BJ (cell line): ENCODE measurements at places on chromosomes 5 and 9.

GRCh38 chr5:35230038-35230611 is at the start of gene PRLR:
PRLR (minus strand) TSS chr5:35230487; CDS start chr5:35089620, 140,867 bp downstream.
- peak; percentile 26 for DNase-seq

DNA sequence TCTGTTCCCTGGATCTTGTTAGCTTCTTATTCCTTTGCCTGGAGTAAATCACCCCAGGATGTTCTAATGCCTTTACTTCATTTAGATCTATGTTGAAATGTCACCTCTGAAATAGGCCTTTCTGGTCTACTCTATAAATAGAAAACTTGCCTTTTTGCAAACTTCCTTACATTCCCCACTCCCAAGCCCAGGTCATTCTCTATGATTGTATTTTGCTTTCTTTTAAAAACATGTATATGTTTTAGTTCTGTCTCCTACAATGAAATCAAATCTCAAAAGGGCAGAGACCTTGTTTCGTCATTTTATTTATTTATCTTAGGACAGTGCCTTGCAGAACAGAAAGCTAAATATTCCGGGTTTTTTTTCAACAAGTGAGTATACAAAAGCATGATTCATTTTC is 1657.7 kb upstream of the C9orf72 start:
- no peak for DNase-seq

DNA sequence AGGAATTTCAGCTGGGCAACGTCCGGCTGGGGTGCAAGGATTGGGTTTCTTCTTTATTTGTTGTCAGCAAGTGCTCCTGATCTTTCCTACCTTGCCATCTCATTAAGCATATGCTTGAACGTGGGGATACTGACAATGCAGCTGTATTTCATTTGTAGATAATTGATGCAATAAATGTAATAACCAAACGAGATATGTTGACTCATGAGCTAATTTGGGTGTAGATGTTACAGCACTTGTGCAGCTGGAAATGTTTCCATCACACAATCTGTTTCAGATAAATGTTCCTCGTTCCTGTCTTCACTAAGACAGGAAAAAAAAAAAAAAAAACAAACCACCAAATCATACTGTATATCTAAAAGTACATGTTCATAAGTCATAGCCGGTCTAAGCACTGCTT is 123.8 kb downstream of the DMRT2 start:
- DNase-seq, result peak; percentile 25

GRCh38 chr9:100505564-100506159 is 32.7 kb downstream of the TMEFF1 start:
- DNase-seq, result no peak

- DNase-seq, result no peak
These were observed 28.4 kb downstream of the EHMT1 start for GRCh38 chr9:137647096-137647714.

- no peak for DNase-seq
These were observed 24.1 kb downstream of the TSPAN17 start for GRCh38 chr5:176671399-176671798.

GRCh38 chr5:97529354-97529985 is 346.4 kb upstream of the RIOK2 start:
- DNase-seq, result no peak

- DNase-seq, result no peak
These were observed 12.9 kb upstream of the WDR38 start for GRCh38 chr9:124840300-124840833.

DNA sequence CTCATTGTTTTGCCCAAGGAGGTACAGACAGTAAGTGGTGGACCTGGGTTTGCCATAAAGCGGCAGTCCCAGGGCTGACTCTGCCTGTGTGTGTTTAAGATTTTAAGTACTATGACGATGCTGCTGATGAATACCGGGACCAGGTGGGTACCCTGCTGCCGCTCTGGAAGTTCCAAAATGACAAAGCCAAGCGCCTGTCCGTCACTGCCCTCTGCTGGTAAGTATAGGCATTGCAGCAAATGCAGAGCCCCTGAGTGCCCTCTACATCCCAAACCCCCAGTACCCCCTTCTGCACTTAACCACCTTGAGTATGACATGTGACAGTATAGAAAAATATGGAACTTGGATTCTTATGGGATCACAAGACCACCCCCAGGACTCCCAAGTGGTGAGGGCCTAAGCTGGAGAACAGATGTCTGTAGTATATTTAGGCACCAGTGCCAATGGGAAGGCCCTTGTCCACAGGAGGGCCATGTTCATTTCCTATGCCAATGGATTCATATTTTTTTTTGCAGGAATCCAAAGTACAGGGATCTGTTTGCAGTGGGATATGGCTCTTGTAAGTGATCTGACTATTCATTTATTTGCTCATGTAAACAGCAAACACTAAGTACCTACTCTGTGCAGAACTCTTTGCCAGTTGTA is 22.0 kb downstream of the ENHO start:
- no peak for DNase-seq

- no peak for DNase-seq
These were observed 30.6 kb upstream of the MVB12B start for GRCh38 chr9:126295936-126296600.

GRCh38 chr5:79687889-79688288 is 1.7 kb upstream of the CMYA5 start:
- DNase-seq, result no peak

DNA sequence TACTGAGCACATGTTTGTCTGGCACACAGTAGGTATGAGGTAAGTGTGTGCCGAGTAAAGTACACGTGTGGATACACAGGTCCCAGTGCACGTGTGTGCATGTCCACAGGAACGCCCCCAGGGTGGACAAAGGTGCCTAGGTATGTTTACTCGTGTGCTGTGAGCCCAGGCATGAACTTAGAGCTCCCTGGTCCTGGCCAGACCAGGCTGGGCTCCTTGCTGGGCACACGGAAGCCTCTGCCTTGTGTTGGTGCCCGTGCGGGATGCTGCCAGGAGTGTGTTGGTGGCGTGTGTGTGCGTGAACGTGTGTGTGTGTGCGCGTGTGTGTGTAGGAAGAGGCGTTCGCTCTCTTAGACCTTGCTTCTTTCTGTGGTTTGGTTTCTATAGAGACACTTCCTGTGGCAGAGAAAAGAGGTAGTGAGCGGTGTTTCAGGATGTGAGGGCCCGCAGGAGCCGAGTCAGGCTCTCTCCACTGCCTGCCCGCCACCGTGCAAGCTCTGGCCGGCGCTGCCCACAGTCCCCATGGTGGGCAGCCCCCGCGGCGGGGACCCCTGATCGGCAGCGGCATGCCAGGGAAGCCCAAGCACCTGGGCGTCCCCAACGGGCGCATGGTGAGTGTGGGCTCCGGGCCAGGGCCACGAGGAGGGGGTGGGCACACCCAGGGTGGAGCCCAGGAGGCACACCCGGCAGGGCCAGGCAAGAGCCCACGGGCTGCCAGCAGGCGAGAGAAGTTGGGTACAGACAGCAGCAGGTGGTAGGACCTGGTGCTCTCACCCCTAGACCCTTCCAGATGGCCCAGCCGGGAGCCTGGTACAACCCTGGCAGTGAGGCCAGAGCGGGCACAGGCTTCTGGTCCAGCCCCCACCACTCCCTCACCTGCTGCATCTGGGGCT is at the start of gene RGS14:
Gene RGS14 (plus strand): TSS at position 466 of the 893 bp plus-strand sequence. CDS start 101 bp downstream, at position 567.
- no peak for DNase-seq

DNA sequence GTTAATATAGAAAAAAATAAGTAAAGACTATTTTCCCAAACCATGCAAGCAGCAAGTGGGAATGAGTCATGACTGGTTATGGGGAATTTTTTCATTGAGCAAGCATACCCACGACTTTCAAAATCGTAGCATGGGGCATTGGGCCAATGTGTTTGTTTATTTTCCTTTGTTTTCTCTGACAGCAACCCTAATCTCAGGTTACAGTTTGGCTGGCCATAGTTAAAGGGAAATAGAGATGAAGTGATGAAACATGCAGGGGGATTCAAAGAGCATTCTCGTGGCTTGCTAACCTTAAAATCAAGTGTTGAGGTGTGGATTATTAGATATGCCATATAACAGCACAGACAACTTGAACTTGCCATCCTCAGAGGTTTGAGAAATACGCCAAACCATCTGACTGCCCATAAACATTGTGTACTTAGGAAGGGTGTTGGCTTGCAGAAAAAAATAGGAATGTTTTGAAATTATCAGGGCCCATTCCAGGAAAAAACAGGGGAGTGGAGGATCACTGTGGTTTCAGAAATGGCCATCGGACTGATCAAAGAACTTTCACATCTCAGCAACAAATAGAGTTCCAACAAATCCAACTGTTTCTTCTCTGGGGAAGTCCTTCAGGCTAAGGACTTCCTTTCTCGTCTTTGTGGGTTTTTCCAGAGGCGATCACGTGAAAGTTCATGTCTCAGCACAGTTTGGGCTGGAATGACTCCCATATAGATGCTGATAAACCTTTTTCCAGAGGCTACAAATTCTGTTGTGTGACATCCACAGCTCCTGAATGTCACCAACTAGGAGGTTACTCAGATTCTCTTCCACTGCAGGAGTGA is 259.1 kb downstream of the SYK start:
- DNase-seq, result peak; percentile 98

DNA sequence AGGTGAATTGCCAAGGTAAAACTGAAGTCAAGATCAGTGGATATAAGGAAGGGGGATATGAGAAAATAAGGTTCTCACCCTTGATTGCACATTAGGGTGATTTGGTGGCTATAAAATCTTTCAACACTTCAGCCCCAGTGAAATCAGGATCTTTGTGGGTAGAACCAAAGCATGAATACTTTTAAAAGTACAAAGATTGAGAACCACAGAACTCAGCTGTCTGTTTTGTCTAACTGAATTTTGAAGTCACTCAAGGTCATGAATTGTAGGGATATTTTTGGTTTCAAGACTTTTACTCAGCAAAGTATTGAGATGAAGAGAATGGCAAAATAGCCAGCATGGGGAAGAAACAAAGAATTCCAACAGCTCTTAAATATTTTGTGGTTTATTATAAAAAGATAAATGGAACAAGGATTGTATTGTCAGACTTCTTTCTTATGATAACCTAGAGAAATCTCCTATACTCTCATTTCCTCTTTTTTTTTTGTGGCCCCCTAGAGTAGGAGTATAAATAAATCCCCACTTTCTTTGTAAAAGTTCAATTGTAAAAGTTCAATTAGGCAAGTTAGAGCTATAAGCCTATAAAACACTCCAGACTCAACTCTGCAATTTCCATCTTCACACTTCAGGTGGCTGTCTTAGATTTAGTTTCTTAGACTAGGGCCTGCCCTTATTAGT is 272.9 kb downstream of the PDE4D start:
- no peak for DNase-seq

DNA sequence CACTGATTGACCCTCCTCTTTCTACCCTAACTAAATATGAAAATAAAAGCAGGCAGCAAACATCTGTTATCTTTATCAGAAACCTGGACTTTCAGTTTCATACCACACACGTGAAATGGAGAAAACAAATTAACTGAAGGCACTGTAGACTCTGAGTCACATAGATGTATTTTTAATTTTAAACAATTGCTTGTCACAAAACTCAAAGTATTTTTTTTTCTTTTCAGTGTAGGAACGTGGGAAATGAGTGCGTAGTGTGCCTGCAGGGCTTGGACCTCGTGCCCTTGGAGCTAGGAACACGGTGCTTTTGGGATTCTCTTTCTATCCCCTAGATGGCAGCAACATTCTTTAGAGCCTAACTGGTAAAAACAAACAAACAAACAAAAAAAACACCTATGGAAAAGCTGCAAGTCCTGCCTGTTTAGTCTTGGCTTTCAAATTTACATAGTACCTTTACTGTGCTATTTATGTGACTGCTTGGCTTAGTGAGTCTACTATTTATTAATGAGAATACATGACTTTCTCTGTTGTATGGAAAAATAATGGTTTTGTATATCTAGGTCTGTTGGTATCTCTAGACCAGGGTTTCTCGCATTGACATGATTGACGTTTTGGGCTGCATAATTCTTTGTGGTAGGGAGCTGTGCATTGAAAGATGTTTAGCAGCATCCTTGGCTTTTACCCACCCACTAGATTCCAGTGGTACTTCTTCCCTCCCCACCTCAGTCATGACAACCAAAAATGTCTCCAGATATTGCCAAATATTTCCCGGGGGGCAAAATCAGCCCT is 16.8 kb upstream of the ACTBL2 start:
- no peak for DNase-seq

- no peak for DNase-seq
These were observed 28.1 kb downstream of the PIK3R1 start for GRCh38 chr5:68243681-68244080.

- no peak for DNase-seq
These were observed 6.6 kb upstream of the XPA start for GRCh38 chr9:97703437-97704344.

GRCh38 chr5:14724633-14725032 is 60.1 kb downstream of the OTULIN start:
- no peak for DNase-seq
